Stimulated activated CD4-positive, alpha-beta T cell treated with anti-CD3 and anti-CD28 coated beads, Interleukin-4, amount 100 ng/mL, for 24 hours (primary cell): ENCODE measurements at places on chromosomes 12 and 14.

DNA sequence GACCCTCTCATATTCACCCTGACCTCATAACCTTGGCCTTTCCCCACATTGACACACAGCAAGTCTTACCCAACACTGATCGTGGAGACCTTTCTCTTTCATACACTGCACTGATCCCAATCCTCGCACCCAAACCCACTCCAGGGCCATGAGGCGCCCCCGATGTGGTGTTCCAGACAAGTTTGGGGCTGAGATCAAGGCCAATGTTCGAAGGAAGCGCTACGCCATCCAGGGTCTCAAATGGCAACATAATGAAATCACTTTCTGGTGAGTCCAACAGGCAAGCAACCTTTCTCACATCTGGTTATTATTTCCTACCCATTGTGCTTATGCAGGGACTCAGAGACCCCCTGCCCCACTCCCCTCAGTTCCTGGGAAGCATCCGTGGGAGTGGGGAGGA lies 5.4 kb downstream of the MMP14 start:
- DNase-seq = no peak

DNA sequence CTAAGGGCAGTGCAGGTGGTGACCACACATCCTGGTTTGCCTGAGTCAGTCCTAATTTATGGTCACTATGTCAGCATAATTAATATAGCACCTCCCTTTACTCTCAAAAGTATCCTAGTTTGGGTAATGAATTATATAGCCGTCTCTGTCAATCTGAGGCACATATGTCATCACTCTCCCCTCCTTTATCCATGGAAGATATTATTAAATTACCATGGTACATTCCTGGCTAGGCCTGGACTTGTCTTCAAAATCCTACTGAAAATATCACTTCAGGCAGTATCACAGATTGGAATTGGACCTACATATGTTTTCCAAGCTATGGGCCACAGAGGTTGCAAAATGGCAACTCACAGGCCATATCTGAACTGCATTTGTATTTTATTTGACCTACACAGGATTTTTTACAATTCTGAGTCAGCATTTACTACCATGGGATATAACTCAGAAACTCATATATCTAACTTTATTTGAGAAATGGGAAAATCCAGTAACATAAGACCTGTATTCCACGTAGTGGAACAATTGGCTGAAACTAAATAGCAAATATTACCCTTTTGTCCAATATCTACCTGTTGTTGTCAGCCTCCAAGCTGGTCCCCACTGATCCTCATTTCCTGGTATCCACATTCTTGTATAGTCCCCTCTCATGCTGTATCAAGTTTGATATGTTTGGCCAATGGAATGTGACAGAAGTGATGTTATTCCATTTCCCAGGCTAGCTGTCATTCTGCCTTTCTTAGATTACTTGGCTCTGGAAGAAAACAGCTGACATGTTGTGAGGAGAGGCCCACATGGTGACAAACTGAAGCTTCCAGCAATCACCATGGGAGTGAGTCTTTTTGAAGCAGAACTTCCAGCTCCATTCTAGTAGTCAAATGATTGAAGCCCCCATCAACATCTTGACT lies 102.5 kb upstream of the MDM1 start:
- no peak for DNase-seq

DNA sequence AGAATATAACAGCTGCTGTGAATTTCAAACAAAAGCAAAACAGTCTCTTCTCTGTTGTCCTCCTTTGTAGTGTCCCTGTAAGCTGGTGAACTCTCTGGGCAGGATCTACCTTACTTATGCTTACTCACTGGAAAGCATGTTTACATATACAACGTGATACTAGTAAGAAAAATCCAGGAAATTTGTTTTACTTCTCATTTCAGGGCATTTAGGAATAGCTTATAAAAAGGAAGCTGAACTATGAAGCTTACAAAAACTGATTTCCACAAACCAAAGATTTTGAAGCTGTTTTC lies 311.0 kb downstream of the NOVA1 start:
- DNase-seq = no peak

DNA sequence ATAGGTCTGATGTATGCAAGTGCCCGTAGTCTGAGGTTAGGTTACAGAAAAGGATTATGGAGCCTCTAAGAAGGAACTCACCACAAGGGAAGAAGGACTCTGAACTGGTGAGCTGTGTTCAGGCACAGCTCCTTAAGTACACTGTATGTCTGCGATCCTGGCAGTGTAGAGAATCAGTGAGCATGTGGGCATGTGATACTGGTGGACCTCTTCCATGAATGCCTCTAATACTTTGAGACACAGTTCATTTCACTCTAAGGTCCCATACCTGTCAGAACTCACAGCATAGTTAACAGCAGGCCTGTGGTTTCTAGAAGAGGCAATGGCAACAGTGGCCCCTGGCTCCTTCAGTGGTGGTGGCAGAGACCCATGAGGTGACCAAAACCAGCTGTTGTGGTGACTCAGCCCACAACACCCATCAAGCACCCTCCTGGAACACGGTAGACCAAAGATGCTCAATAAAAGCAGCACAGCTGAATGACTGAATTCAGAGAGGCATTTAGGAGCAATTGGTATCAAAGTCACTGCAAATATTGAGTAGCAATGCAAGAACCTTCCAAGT lies 6.9 kb upstream of the OR6J1 start:
- DNase-seq = no peak

- DNase-seq = no peak
These were observed 140.4 kb upstream of the NRXN3 start for GRCh38 chr14:78029601-78030372.

- no peak for DNase-seq
These were observed 389.4 kb downstream of the ZFP36L1 start for GRCh38 chr14:68403191-68404145.

- no peak for DNase-seq
These were observed 603 bp upstream of the LRR1 start for GRCh38 chr14:49598189-49598484.

DNA sequence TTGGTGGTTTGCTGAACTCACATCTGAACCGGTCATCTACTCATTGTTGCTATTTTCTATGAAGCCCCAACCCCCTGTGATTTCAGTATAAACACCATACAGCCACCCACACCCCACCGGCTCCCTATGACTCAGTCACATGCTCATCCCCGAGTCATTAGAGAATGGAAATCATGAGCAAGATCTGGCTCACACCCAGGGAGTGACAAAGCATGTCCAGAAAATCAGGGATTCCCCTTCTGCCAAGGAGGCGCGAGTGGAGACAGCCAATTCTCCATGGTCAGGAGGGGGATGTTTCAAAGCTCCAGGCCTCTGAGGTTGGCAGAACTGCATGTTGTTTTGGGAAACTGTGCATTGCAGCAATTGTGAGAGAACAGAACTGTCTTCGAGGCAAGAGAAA lies 657.5 kb upstream of the TBX3 start:
- no peak for DNase-seq

DNA sequence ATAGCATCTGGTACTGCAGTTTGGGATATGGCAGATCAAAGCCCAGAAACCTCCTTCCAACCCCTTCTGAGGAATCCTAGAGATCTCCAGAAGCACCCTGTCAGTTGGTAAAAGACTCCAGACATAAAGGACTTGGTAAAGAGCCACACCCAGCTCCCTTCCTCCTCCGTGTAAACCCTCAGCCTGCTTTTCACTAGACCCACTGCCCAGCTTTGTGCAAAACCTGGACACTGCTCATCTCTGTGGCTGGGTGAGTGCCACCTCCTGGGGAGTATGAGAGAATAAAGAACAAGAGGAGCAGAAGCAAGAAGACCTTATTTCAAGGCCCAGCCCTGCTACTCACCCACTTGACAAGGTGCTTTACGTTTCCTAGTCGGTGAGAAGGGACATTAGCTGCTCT lies 33.0 kb downstream of the ANO2 start:
- no peak for DNase-seq

GRCh38 chr14:89131004-89131750 lies 285.9 kb downstream of the FOXN3 start:
- no peak for DNase-seq

GRCh38 chr12:52714887-52715281 lies 11.6 kb upstream of the KRT77 start:
- no peak for DNase-seq

GRCh38 chr14:36455241-36455627 lies 64.8 kb downstream of the NKX2-1 start:
- DNase-seq = no peak

- no peak for DNase-seq
These were observed 568.3 kb downstream of the FSCB start for GRCh38 chr14:43938588-43939281.

- no peak for DNase-seq
These were observed 832 bp upstream of the SYT1 start for GRCh38 chr12:78863482-78864402.

DNA sequence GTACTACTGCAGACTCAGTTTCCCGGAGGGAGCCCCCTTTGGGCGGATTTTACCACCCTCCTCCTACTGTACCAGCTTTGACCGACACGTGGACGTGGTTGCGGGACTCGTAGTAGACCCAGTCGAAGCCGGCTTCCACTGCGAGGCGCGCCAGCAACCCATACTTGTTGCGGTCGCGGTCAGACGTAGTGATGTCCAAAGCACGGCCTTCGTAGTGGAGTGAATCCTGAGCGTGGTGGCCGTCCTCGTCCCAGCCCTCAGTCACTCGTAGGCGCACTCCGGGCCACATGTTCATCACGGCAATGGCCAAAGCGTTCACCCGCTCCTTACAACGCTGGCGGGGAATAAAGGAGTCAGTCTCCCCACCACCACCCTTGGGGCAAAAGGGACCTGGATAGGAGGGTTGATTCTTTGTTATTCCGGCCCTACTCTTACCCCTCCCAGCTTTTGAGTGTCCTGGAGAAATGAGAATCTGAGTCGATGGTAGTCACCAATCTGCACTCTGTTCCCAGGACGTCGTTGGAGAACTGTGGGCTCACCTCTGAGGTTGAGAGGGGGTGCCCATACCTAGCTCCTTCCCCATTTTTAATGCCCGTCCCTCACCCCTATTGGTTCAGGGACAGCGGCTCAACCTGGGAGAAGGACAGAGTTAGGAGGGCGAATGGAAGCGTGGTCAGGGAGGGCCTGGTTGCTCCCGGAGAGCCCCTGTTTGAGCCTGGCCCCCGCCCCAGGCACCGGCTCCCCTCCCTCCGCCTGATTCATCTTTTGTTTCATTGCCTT lies 3.4 kb downstream of the DHH start:
- DNase-seq = no peak

DNA sequence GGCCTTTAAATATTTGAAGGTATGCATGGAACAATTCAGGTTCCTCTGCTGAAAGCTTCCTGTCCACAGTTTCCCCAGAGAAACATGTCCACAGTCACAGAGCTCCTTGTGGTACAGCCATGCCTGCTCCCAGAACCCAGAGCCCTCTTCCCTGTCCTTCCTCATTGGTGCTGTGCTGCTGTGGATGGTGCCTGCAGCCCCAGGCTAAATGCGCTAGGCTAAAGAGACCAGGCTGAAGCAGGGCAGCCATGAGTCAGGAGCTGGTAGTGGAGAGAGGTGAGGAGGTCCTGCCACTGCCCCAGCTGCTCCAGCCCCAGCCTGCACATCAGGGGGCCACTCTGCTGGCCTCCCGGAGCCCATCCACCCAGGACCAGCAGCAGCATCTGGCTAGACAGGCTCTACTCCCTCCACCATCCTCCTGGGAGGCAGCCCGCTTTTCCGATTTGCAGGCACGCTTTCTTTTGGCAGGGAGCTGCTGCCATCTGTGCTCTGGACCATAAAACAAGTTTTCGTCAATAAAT lies 65.4 kb upstream of the DDX11 start:
- no peak for DNase-seq

DNA sequence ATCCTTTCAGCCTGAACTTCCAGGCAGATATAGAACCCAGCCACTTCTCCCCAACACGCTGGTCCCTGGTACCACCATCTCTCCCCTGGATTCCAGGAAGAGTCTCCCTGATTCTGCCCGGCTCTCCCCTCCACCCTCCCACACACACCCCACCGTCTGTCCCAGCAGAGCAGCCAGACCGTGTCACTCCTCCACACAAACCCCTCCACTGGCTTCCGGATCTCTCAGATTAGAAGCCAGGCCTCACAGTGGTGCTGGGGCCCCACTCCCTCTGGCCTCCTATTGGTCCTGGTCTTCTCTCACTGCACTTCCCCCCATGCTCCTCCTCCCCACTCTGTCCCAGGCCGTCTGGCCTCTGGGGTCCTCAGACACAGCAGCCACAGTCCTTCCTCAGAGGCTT lies 52.4 kb upstream of the CDKN3 start:
- no peak for DNase-seq

GRCh38 chr12:33529031-33529430 lies 89.4 kb upstream of the SYT10 start:
- DNase-seq = no peak

DNA sequence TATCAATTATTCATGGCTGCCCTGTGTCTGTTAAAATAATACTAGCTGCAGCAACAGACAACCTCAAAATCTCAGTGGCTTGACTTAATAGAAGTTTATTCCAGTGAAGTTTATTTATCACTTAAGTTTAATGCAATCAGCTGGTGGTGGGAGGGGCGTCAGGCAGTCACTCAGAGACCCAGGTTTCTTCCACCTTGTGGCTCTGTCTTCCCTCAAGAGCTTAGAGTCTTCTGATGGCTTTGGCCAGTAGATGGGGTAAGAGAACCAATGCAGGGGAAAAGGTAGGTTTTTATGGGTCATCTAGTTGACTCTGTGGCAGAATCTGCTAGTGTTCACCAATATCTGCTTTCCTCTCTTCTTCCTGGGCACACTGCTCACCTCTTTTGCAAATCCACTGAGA lies 668.9 kb downstream of the AACS start:
- no peak for DNase-seq

DNA sequence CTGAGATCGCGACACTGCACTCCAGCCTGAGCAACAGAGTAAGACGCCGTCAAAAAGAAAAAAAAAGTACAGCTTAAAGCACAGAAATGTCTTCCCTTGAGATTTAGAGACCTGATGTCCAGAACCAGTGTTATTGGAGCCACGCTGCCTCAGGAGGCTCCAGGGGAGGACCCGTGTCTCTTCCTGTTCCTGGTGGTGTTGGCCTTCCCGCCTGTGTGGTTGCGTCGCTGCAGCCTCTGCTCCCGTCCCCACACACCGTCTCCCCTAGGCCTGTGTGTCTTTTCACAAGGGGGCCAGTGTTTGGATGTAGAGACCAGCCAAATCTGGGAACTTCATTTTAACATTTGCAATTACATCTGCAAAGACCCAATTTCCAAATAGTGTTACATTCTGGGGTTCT lies 8.6 kb upstream of the FBRSL1 start:
- DNase-seq = no peak

GRCh38 chr14:43647302-43647701 lies 859.8 kb downstream of the FSCB start:
- no peak for DNase-seq

GRCh38 chr14:58460772-58461171 lies 33.3 kb downstream of the KIAA0586 start:
- DNase-seq = no peak

GRCh38 chr12:124566997-124567672 lies at the start of gene NCOR2:
Gene NCOR2, minus strand, starts transcription at chr12:124567612. Its CDS starts 72,361 bp downstream, at chr12:124495251.
- DNase-seq = peak; percentile 54

- no peak for DNase-seq
These were observed 88.3 kb downstream of the CIT start for GRCh38 chr12:119788786-119789185.
